Progenitor cell of endocrine pancreas (in vitro differentiated cells): ENCODE measurements at places on chromosomes 7 and 10. TPM values are rescaled to one million over a fixed set of nuclear protein-coding genes. Genes with fewer than 3 reads are reported as not detected.

Gene GIMAP7
- total RNA-seq: not detected in 2 replicates

GRCh38 chr10:108755646-108756045 is 1167.7 kb downstream of the XPNPEP1 start:
- peaks cover 8% of the 10 kb centered on the region for H3K4me1 ChIP-seq
- DNase-seq: no peak
- H3K4me3 ChIP-seq: no peak overlapping the region
- H3K27me3 ChIP-seq: peaks cover 4% of the 10 kb centered on the region

Gene ATG9B
- total RNA-seq: 0.58 and 0.79 TPM in 2 replicates

DNA sequence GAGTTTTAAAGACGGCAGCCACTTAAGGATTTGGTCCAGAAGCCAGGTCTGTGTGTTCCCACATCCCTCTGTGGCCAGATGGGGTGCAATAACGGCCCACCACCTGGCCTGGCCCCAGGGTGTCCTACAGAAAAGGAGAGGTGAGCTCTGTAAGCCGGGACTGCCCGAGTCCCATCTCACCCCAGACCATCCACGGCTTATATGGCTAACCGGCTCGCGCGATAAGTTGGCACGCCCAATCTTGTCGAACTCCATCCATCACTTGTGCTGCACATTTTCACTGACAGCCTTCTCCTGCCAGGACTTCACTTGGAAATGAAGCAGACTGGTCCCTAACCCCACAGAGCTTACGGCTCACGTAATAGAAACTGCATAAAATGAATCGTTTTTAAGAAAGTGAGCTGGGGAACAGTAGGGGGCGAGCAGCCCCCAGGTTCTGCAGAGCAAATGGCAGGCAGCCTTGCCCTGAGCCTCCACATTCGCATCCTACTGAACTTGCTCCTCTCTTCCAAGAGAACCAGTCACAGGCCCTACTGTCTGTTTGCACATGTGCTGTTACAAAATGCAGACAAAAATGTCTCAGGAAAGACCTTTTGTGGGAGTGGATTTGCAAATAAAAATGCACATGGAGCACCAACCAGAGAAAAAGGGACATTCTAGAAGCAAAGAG is 98.2 kb downstream of the TNS3 start:
- H3K36me3 ChIP-seq: peaks cover 3% of the 10 kb centered on the region
- H3K27me3 ChIP-seq: no peaks in the 10 kb centered on the region
- H3K4me1 ChIP-seq: peaks cover 77% of the 10 kb centered on the region

DNA sequence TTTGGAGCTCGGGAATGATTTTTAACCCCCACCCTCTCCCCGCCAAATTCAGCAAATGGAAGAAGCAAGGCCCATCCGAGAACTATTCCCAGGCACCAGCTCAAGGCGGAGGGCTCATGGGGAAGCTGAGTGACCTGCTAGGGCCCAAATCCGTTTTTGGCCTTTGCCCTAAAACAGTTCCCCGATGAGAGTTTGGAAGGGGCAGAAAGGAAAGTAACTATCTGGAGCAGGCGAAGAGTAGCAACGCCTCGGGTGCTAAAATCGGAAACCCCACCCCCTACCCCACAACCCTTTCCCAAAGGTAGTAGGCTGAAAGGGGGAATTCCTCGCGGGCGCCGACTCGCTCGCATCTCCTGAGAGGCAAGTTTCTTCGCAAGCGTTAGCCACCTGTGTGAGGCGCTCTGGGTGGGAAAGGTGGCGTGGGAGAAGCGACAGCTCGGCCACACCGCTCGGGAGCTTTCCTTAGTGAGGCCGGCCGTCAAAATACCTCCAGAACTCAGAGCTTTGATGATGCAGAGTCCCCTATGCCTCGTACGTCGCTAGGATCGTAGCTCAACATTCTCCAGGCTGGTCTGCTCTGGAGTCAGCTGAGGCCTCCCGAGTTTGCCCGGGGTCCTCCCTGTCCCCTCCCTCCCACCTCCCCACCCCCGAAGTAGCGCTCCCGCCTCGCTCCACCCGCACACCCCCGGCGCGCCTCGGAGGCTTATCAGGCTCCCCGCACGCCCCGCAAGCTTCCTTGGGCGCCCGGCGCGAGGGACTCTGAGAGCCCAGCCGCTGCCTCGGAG is 642 bp upstream of the PRKG1 start:
- no peaks in the 10 kb centered on the region for H3K36me3 ChIP-seq
- DNase-seq: peak; percentile 17
- peak overlapping the region; percentile 84 for H3K27ac ChIP-seq
- peaks cover 30% of the 10 kb centered on the region for H3K27me3 ChIP-seq
- peaks cover 5% of the 10 kb centered on the region for H3K4me1 ChIP-seq
- peak overlapping the region; percentile 86 for H3K4me3 ChIP-seq

Gene ZNF117
- total RNA-seq: 53.7 and 63.3 TPM in 2 replicates

Gene FAM237B
- not detected in 2 replicates for total RNA-seq

DNA sequence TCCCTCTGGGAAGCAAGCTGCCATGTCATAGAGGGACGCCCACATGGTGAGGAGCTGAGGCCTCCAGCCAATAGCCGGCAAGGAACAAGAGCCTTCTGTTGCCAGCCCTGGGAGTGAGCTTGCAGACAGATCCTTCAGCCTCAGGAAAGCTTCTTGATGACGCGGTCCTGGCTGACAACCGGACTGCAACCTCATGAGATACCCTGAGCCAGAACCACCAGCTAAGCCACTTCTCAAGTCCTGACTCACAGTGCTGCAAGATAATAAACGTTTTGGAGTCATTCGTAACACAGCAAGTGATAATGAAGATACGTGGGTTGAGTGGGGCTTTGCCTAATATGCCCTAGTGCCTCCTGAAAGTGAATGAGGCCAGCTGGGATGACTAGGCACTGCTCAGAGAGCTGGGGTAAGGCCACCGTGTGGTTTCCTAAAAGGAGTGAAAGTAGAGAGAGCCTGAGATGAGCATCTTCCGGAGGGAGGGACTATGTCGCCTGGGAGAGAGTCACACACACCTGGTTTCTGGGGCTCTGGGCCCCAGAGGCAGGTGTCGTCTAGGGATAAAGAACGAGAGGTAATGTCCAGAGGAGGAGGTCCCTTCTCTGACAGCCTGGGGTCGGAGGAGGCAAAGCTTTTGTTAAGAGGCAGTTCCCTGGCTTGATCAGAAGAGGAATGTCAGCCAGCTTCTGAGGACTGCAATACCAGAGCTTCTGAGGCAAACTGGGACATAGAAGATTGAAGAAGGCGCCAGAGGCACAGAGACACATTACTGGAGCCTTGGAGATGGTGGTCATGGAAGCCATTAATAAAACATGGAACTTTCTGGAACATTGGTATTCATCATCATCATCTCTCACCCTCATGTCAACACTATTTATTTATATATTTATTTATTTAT is 53.6 kb downstream of the PYROXD2 start:
- DNase-seq: no peak
- H3K4me3 ChIP-seq: no peak overlapping the region
- no peak overlapping the region for H3K27ac ChIP-seq
- H3K27me3 ChIP-seq: peaks cover 3% of the 10 kb centered on the region
- no peaks in the 10 kb centered on the region for H3K36me3 ChIP-seq

- DNase-seq: no peak
- no peak overlapping the region for H3K4me3 ChIP-seq
- H3K36me3 ChIP-seq: peaks cover 4% of the 10 kb centered on the region
- H3K27me3 ChIP-seq: no peaks in the 10 kb centered on the region
- peaks cover 45% of the 10 kb centered on the region for H3K4me1 ChIP-seq
- H3K27ac ChIP-seq: no peak overlapping the region
These were observed 6.9 kb downstream of the WASL start for GRCh38 chr7:123741940-123742339.

DNA sequence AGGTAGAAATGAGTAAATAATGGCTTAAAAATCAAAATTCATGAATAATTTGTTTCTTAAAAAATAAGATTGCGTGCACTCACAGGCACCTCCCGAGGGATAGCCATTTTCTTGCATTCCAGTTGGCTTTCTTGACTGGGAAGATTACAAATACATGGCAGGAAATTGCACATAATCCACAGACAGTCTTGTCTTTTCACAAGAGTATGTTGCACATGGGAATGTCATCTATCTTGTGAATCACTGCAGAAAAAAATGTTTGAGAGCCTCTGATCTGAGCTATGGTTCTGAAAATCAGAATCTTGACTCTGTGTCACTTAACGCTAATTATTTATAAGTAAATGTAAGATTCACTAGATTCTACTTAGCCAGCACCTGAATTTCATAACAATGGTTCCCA is 74.1 kb upstream of the PRKG1 start:
- no peak overlapping the region for H3K4me3 ChIP-seq
- no peak overlapping the region for H3K27ac ChIP-seq
- peaks cover 9% of the 10 kb centered on the region for H3K4me1 ChIP-seq
- DNase-seq: no peak
- H3K36me3 ChIP-seq: no peaks in the 10 kb centered on the region

DNA sequence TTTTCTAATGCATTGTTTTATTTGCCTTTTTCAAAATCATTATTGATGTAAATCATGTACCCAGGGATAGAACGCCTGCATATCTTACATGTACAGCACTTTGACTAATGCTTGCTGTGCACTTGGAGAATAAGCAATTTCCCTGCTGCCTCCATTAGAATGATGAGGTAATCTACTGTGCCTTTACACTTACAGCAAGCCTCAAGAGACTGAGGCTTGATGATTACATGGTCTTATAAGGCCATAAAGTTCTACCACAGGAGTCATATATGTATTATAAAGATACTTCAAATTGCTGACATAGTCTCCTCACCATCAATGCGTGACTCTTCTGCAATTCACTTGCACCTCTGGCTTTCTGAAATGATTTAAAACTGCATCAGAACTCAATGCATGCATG is 328.6 kb upstream of the HGF start:
- H3K36me3 ChIP-seq: no peaks in the 10 kb centered on the region
- no peaks in the 10 kb centered on the region for H3K27me3 ChIP-seq
- peaks cover 2% of the 10 kb centered on the region for H3K4me1 ChIP-seq
- no peak overlapping the region for H3K4me3 ChIP-seq
- H3K27ac ChIP-seq: no peak overlapping the region
- DNase-seq: no peak

DNA sequence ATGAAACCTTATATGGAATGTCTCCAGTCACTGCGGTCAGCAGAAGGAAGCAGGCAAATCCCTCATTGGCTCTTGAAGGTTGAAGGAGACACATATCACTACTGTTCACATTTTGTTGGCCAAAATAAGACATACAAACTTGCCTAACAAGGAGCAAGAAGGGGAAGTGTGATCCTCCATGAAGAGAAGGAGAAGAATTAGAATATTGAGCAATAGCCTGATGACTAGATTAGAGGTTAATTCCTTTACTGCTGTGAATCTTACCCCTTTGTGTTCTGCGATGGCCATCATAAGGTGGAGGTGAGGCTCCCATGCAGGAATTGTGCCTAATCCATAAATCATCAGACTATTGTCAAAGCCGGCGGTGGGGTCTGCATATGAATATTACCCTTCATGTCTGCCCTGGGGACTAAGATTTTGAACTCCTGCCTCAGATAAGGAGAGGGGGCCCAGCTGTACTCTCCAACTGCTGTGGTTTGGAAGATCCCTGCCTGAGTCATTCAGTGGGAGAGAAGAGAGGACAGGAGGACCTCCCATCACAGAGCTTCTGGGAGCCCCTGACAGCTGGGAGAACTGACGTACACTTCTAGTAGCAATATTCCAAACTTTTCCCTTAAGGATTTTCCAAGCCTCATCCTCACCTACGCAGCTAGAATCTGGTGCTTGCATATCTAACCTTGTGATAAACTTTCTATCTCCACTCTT is 398.5 kb downstream of the REEP3 start:
- DNase-seq: no peak
- peaks cover 55% of the 10 kb centered on the region for H3K4me1 ChIP-seq
- H3K4me3 ChIP-seq: no peak overlapping the region
- no peaks in the 10 kb centered on the region for H3K36me3 ChIP-seq

DNA sequence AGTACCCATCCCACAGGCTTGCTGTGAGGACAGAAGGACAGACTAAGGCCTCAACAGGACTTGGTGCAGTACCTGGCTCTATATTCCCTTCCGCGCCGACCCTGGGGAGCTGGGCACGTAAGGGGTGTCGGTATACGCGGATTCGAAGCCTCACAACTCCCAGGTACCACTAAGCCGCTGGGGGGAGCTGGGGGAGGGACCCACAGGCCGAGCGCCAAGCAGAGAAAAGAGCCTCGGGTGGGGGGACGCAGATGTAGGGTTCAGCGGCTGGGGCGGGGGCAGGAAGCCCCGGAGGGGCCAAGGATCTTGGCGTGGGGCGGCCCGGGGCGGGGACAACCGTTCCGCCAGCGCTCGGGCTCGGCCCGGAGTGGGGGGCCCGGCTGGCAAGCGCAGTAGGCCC is 126.4 kb upstream of the ZNF746 start:
- H3K27ac ChIP-seq: peak overlapping the region; percentile 90
- peak; percentile 27 for DNase-seq
- H3K27me3 ChIP-seq: peaks cover 9% of the 10 kb centered on the region
- H3K4me3 ChIP-seq: peak overlapping the region; percentile 90

DNA sequence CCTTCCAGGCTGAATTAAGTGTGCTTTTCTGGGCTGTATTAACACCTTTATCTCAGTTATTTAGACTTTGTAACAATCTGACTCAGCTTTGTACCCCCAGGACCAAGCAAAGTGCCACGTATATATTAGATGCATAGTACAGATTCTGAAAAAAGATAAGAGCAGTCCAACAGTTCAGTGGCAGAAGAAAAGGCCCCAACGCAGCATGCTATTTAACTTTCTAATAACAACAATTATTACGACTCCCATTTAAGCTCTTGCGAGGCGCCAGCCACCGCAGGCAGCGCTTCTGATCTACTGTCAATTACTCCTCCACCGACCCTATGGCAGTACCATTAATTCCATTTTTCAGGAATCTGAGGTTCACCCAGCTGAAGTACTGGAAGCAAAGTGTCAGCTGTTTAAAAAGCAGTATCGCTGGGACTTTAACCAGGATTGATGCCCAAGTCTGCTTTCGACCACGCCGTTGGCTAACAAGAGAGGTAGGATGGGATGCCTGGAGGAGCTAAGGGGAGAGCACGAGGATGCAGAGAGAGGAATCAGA is 638 bp downstream of the LIPA start:
- no peaks in the 10 kb centered on the region for H3K4me1 ChIP-seq
- no peak overlapping the region for H3K27ac ChIP-seq
- DNase-seq: no peak
- H3K36me3 ChIP-seq: peaks cover 1% of the 10 kb centered on the region

- H3K27ac ChIP-seq: peak overlapping the region; percentile 26
- no peak overlapping the region for H3K4me3 ChIP-seq
- H3K27me3 ChIP-seq: no peaks in the 10 kb centered on the region
- H3K4me1 ChIP-seq: peaks cover 16% of the 10 kb centered on the region
- DNase-seq: no peak
- peaks cover 13% of the 10 kb centered on the region for H3K36me3 ChIP-seq
These were observed 26.0 kb upstream of the BTBD16 start for GRCh38 chr10:122245136-122245535.

DNA sequence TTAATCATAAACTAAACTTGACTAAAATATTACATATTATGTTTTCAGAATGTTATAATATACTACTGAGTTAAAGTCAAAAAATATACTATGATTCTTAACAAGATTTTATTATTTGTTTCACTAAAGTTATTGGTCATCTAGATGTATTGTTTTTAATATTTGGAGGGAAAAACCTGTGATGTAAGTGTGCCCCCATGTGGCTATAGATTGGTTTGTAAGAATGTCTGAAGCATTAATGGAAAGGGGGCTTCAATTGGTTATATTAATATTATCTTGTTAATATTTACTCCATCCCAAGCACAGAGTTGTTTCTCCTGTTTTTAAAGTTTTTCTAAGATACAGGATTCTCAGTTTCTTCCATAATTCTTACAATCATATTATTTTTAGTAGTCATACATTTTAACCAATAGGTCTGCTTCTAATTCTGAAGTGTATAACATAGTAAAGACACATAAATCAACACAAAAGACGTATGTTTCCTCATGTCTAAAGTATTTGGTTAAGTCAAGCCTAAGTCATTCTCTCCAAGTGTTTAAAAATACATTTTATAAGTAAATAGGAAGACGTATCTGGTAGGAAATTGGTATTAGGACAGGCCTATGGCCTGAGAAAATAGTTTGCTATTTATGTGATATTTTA is 58.0 kb downstream of the GNAT3 start:
- no peaks in the 10 kb centered on the region for H3K27me3 ChIP-seq
- no peaks in the 10 kb centered on the region for H3K36me3 ChIP-seq
- no peak overlapping the region for H3K27ac ChIP-seq
- H3K4me1 ChIP-seq: peaks cover 10% of the 10 kb centered on the region
- H3K4me3 ChIP-seq: no peak overlapping the region
